Activated naive CD4-positive, alpha-beta T cell treated with anti-CD3 and anti-CD28 coated beads, Interleukin-2, amount 50 U/mL, for 72 hours (primary cell): ENCODE measurements at places on chromosomes 5 and 9.

- no peak for DNase-seq
These were observed 26.2 kb downstream of the UHRF2 start for GRCh38 chr9:6439051-6439703.

DNA sequence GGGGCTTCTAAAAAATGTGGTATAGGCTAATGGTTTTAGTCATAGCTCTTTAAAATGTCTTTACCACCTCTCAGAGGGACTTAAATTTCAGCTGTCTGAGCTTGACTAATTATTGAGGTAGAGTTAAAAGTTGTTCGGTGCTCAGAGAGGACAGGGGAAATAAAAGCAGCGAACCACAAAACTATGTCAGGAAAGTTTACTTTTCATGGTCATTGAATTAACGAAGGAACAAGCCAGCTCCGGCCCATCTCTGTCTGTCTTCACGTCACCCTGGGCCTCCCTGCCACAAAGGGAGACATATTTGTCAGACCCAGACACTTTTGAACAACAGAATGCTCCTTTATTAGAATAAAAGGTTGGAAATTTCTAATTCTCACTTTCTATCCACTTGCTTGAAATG lies 98.8 kb upstream of the EFNA5 start:
- no peak for DNase-seq

- no peak for DNase-seq
These were observed 78.4 kb downstream of the INSYN2B start for GRCh38 chr5:169901896-169902295.

DNA sequence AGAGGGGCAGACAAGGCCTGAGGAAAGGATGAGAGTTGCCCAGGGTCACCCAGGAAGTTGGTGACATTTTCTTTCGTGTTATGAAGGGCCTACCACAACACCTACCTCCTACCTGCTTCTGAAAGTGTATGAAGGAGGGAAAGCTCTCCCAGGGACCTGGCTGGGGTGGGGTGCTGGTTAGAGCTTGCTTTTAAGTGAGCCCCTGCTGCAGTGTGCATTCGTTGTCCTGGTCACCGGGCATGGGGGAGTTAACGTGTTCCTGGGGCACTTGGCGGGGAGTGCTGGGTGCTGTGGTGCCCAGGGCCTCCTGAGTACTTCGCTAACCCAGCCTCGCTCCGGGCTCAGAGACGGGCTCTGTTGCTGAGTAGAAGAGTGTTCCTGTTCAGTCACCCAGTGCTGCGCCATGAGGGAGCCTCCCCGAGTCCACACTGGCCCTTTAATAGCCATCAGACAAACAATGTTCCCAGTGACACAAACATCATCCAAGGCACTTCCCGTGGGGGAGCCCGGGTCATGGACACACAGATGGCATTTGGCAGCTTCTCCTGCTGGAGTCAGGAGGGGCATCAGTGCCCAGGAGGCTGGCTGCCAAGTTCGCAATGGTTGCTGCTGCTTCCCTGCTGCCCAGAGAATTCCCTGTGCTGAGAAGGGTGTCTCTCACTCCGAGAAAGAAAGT lies 85.7 kb downstream of the AMBP start:
- DNase-seq = no peak

DNA sequence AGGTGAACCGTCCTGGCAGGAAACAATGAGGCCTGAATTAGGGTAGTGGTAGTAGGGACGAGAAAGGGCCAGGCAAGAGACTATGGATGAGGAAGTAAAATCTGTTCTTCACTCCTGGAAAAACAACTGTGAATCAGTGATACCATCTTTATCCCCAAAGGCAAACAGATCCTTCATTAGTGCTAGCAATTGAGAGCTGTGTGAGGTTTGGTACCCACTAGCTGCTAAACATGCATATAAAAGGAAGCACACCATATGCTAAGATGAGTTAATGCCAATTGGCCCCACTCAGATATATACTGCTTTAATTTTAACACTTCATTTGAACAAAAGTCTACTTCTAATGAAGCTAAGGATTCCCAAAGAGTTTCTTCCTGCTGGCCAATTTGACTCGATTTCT lies 244.8 kb upstream of the NR4A3 start:
- no peak for DNase-seq

- no peak for DNase-seq
These were observed 27.6 kb downstream of the HNRNPH1 start for GRCh38 chr5:179595916-179596315.

GRCh38 chr9:3828495-3828894 lies 302.7 kb upstream of the RFX3 start:
- no peak for DNase-seq

GRCh38 chr9:71202931-71203330 lies 81.5 kb upstream of the TRPM3 start:
- no peak for DNase-seq

DNA sequence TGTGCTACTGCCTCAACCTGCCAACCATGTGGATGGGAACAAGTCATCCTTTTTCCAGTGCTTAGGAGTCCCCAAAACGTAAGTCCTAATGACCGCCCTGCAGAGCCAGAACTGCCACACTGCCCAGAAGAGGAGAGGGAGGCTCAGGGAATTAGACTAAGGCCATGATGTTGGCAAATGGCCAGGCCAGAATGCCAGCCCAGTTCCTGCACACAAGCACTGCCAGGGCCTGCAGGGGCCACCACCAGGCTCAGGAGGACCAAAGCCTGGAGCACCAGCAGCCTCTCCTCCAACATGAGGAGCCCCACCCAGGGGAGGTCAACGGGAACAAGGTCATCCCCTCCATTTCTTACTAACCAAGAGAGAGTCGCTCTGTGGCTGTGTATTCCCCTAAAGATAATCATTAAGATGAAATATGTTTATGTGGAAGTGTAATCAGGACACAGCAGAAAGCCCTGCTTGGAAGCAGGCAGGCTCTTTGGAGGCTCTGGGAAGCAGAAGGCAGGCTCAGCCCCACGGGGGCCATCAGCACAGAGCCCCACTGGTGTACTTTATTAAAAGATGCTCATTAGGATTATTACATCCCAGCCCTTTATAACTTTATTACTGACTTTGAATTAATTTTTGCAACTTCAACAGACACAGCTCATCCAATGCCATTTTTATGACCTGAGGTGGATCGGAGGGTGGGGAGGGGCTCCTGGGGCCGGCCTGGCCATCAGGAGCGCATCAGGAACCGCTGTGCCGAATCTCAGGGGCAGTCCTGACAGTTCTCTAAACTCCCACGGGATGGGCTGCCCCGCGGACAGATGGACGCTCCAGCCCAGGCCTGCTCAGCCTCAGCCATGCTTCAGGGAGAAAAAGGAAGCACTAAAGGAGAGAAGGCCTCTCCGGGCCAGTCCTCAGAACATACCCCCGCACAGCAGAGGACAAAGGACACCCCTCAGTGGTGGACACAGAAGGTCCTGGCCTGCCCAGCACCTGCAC lies 127.0 kb downstream of the ADAMTS2 start:
- no peak for DNase-seq

- no peak for DNase-seq
These were observed 10.2 kb downstream of the DCANP1 start for GRCh38 chr5:135436951-135437418.

DNA sequence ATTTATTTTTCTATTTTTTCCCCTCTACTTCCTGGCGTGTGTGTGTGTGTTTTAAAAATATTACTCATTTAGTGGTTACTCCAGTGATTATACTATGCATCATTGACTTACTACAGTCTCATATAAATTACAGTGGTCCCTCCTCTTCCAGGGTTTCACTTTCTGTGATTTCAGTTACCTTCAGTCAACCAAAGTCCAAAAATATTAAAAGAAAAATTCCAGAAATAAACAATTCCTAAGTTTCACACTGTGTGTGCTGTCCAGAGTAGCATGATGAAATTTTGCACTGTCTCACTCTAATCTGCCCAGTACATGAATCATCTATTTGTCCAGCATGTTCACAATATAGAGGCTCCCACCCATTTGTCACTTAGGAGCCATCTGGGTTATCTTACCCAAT lies 47.4 kb upstream of the CCDC112 start:
- no peak for DNase-seq

DNA sequence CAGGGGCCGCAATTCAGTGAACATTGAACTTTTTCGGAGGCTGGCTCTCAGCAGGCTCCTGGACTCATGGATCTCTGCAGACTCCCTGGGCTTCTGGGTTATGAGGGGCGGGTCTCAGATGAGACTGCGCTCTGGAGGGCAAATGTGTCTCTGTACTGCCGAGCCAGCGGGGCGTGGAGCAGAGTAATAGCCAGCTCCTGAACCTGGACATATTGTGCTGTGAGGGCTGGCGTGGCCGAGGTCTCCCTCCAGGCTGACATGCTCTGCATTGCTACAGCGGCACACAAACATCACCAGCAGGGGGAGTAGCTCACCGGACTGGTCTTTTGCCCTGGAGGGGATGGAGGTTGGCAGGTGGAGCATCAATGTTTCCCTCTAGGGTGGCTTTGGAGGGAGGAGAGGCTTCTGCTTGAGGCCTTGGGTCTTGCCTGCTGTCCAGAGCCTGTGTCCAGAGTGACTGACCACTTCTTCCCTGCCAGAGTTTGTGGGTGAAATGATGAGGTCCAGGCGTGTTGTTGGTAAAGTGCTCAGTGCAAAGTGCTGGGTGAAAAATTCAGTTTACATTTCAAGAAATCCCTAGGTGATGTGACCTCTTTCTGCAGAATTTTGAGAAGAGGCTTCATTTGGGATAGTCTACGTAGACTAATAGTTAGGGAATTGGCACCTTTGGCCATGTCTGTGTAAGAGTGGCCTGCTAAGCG lies 10.9 kb upstream of the GADD45G start:
- peak; percentile 75 for DNase-seq

DNA sequence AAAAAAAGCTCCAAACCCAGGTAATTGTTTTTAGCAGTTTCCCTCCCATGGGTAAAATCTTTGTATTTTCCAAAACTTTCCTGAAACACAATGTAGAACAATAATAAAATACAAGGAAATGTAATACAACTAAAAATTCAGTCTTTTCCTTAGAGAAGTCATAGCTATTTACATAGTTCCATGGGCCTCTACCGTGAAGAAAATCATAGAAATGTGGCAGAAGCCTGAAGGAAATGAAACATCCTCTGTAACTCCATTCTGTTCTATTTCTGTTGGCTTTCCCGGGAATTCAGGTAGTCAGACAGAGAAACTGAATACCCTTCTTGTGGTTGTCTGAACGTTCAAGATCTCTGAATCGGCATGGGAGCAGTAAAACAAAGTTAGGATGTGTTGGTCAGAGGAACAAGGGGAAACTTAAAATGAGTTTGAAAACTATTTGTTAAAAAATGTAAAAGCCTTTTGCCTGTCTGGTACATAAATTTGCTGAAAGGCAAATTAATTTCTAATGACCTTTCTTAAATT lies 202.4 kb upstream of the ZNF608 start:
- DNase-seq = no peak
